ENCODE measurements at places on chromosomes 5 and 9.
A peak's percentile ranks its signal among the peaks of the same experiment; 100 is the strongest.

- DNase-seq = no peak
- peaks cover 14% of the 10 kb centered on the region for H3K36me3 ChIP-seq
- peaks cover 16% of the 10 kb centered on the region for H3K4me1 ChIP-seq
- H3K27me3 ChIP-seq = no peaks in the 10 kb centered on the region
- H3K4me3 ChIP-seq = no peak overlapping the region
Observed at GRCh38 chr9:113932906-113933584, 56.9 kb downstream of the ZNF618 start.

DNA sequence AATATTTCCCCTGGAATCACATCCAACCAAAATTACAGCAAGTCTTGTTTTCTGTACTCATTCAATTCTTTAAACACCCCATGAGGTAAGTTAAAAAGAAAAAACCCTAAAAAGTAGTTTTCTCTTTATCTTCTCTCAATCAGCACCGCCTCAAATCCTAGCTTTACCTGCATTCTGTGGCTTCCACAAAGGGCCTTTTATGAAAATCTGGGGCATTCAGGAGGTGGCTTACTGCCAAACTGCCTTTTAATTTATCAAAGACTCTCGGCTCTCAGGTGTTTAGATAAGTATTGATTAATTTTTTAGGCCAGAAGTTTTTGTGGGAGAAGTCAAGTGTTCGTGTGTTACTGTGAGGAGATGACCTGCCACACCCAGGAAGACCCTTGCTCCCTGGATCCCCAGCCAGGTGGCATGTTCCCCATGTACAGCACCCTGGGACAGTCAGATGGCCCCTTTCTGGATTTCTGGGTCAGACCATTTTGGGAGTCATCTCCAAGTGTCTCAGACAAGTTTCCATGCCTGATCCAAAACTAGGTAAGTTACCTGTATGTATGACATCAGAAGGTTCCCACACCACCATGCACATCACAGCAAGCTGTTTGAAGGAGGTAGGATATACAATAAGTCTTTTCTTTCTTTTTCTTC, 6.2 kb upstream of the TMEM171 start:
- H3K36me3 ChIP-seq = no peaks in the 10 kb centered on the region
- peaks cover 29% of the 10 kb centered on the region for H3K4me1 ChIP-seq
- no peak overlapping the region for H3K4me3 ChIP-seq
- DNase-seq = no peak
- H3K27ac ChIP-seq = peak overlapping the region; percentile 15

GRCh38 chr5:146877178-146877681, 1.3 kb downstream of the PPP2R2B start:
- H3K36me3 ChIP-seq = no peaks in the 10 kb centered on the region
- DNase-seq = no peak
- peaks cover 7% of the 10 kb centered on the region for H3K4me1 ChIP-seq

DNA sequence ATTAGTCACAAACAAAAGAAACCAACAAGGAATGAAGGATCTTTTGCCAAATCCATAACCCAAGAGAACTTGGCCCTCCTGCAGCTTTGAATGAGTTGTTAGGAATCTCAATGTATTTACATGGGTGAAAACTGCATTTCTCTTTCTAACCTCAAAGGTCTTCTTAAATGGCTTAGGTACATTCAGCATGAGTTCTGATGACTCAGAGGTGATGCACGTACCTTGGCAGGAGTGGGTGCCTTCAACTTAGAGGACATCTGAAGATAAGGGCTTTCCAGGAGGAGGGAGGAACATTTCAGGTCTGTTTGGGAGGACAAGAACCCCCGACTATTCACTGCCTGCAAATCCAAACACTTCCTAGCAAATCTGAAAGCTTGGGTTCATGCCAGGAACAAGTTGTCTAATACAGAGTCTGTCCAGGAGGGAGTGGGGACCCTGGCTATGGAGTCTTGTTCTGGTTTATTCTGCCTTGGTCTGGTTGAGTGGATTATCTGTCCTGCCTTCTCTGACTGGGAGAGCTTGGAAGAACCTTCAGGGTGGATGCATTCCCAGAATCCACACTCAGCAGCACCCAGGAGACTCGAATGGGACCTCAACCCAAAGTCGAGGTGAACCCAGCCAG, 65.7 kb downstream of the IRX2 start:
- H3K36me3 ChIP-seq = no peaks in the 10 kb centered on the region
- DNase-seq = no peak
- peaks cover 82% of the 10 kb centered on the region for H3K27me3 ChIP-seq
- no peak overlapping the region for H3K27ac ChIP-seq
- H3K4me3 ChIP-seq = no peak overlapping the region

- H3K27ac ChIP-seq = peak overlapping the region; percentile 60
- no peak overlapping the region for H3K4me3 ChIP-seq
- H3K4me1 ChIP-seq = peaks cover 12% of the 10 kb centered on the region
- no peak for DNase-seq
- peaks cover 9% of the 10 kb centered on the region for H3K36me3 ChIP-seq
Observed at GRCh38 chr5:105504-106070, 13.6 kb downstream of the PLEKHG4B start.

- H3K27ac ChIP-seq = no peak overlapping the region
- no peaks in the 10 kb centered on the region for H3K27me3 ChIP-seq
- no peak for DNase-seq
- H3K4me1 ChIP-seq = peaks cover 2% of the 10 kb centered on the region
- peaks cover 15% of the 10 kb centered on the region for H3K36me3 ChIP-seq
- H3K4me3 ChIP-seq = no peak overlapping the region
Observed at GRCh38 chr5:81506378-81506777, 112.4 kb upstream of the ACOT12 start.

- H3K4me1 ChIP-seq = no peaks in the 10 kb centered on the region
- no peak overlapping the region for H3K4me3 ChIP-seq
- no peaks in the 10 kb centered on the region for H3K27me3 ChIP-seq
- H3K27ac ChIP-seq = no peak overlapping the region
Observed at GRCh38 chr5:68593211-68593671, 377.7 kb downstream of the PIK3R1 start.

GRCh38 chr5:160792732-160793529, 59.1 kb downstream of the ATP10B start:
- H3K4me3 ChIP-seq = no peak overlapping the region
- H3K27me3 ChIP-seq = no peaks in the 10 kb centered on the region
- no peaks in the 10 kb centered on the region for H3K36me3 ChIP-seq

DNA sequence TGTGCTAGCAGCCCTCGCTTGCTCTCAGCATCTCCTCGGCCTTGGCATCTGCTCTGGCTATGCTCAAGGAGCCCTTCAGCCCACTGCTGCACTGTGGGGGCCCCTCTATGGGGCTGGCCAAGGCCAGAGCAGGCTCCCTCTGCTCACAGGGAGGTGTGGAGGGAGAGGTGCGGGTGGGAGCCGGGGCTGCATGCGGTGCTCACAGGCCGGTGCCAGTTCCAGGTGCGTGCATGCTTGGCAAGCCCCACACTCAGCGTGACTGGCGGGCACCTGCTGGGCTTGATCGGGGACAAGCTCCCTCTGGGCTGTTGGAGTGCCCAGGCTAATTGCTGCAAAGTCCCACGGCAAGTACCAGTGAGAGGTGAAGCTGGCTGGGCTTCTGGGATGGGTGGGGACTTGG, 170.5 kb downstream of the TRIM36 start:
- no peak overlapping the region for H3K27ac ChIP-seq
- DNase-seq = no peak
- H3K4me1 ChIP-seq = no peaks in the 10 kb centered on the region
- no peaks in the 10 kb centered on the region for H3K36me3 ChIP-seq

- no peak overlapping the region for H3K27ac ChIP-seq
- H3K4me1 ChIP-seq = peaks cover 8% of the 10 kb centered on the region
- no peaks in the 10 kb centered on the region for H3K36me3 ChIP-seq
Observed at GRCh38 chr5:168227001-168227400, 64.4 kb upstream of the WWC1 start.

DNA sequence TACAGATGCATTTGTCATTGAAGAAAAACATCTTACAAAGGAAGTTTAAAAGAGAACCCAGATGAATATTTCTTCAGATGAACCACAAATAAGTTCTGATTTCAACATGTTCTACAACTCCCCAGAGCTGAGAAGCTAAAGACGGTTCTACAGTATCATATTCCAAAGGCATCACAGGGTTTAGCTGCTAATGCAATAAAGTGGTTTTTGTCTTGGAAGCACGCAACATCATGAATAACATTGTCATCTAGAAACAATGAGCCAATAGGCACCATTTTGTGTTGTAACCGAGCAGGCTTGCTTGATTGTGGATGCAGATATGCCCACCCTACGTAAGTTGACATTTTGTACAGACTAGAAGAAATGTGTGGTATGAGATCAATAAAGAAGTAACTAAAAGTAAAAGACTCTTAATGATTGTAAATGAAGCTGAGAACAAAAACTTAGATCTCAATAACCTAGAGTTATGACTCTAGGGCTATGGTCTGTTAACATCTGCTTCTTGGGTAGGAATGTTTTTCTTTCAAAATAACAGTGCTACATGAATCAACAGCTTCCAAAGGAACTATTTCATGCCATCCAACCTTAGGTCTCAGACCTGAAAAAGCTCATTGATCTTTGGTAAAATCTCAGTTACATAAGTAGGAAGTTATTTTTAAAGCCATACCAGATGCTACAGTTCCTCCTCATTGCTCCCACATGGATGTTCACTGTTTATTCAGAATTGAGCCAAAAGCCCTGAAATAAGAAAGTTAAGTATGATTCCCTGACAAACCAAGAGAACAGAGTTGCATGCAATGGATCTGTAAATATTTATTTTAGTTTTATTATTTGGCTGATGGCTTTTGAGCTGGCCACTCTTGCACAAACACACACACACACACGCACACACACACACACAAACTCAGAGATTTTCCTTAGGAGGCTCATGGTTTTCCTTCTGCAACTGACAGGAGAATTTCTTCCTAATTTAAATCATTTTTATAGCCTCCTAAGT, 118.7 kb upstream of the SLCO6A1 start:
- peaks cover 11% of the 10 kb centered on the region for H3K36me3 ChIP-seq
- no peak overlapping the region for H3K27ac ChIP-seq
- peaks cover 6% of the 10 kb centered on the region for H3K4me1 ChIP-seq
- H3K27me3 ChIP-seq = no peaks in the 10 kb centered on the region
- H3K4me3 ChIP-seq = no peak overlapping the region

DNA sequence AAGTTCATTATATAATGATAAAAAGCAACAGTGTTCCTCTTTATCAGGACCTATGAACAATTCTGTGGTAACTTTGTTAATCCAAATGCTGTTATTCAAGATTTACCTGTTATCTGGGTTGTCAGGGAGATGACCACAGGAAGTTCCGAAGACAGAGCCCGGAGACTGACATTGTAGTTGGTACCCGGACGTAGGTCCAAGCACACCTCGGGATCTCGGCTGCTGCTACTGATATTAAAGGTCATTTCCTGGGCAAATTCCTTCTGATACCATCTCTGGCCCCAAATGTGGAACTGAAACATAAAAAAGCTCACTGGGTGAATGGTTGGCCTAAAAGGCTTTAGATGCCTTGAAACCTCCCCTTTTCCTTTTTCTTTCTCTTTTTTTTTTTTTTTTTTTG, 96.7 kb downstream of the SUSD1 start:
- H3K36me3 ChIP-seq = peaks cover 19% of the 10 kb centered on the region
- no peak overlapping the region for H3K4me3 ChIP-seq
- H3K27me3 ChIP-seq = no peaks in the 10 kb centered on the region
- H3K4me1 ChIP-seq = no peaks in the 10 kb centered on the region
- DNase-seq = no peak

DNA sequence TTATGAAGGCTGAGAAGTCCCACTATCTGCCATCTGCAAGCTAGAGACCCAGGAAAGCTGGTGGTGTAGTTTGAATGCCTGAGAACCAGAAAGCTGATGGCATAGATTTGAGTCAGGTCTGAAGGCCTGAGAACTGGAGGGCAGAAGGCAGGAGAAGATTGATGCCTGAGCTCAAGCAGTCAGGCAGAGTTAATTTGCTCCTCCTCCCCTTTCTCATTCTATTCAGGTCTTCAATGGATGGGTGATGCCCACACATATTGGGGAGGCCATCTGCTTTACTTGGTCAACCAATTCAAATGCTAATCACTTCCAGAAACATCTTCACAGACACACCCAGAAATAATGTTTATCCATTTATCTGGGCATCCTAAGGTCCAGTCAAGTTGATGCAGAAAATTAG, 87.6 kb upstream of the CPLX2 start:
- no peaks in the 10 kb centered on the region for H3K4me1 ChIP-seq
- DNase-seq = no peak
- H3K4me3 ChIP-seq = no peak overlapping the region
- peaks cover 42% of the 10 kb centered on the region for H3K27me3 ChIP-seq

GRCh38 chr5:170357955-170358444, 31.2 kb downstream of the KCNMB1 start:
- H3K4me3 ChIP-seq = no peak overlapping the region
- peaks cover 10% of the 10 kb centered on the region for H3K4me1 ChIP-seq
- no peak for DNase-seq
- H3K27me3 ChIP-seq = peaks cover 46% of the 10 kb centered on the region

GRCh38 chr5:35089334-35090314, 41.9 kb upstream of the AGXT2 start:
- no peaks in the 10 kb centered on the region for H3K36me3 ChIP-seq
- H3K4me3 ChIP-seq = no peak overlapping the region
- H3K27me3 ChIP-seq = no peaks in the 10 kb centered on the region
- DNase-seq = peak; percentile 34
- no peaks in the 10 kb centered on the region for H3K4me1 ChIP-seq

GRCh38 chr5:131710391-131710790, 75.4 kb upstream of the RAPGEF6 start:
- H3K27me3 ChIP-seq = no peaks in the 10 kb centered on the region
- no peak overlapping the region for H3K27ac ChIP-seq
- H3K36me3 ChIP-seq = peaks cover 17% of the 10 kb centered on the region
- no peaks in the 10 kb centered on the region for H3K4me1 ChIP-seq
- DNase-seq = no peak

DNA sequence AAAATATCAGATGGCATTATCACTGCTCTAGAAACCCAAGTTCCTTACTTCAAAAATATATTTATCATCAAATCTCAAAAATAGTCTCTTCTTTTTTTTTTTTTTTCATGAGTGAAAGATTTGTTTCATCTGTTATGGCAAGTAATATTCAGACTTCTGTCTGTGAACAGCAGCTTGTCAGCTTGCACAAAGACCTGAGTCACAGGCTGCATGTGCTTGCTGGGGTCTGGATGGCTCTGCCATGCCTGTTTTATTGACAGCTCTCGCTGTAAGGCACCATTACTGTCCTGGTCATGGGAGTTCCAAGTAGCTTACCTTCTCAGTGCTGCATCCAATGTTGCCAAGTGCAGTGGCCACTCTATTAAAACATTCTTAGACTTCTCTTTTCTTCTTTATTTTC, 456.4 kb downstream of the GADD45G start:
- no peaks in the 10 kb centered on the region for H3K4me1 ChIP-seq
- H3K36me3 ChIP-seq = no peaks in the 10 kb centered on the region
- no peak overlapping the region for H3K27ac ChIP-seq
- no peak overlapping the region for H3K4me3 ChIP-seq

DNA sequence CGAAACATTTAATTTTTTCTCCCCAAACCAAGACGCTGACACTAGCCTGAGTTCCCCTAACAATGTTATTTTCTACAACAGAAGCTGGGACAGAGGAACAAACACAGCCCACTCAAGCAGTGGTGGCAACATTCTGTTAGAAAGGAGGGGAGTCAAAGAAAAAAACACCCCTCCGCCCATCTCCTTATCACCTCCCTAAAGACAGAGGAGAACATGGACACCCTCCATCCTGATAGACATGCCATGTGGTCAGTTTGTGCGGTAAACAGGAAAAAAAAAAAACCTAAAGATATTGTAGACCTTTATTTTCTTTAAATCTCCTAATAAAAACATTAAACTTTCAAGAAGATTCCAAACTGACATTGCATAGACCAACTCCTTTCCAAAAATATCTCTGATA, 2.9 kb upstream of the DPM2 start:
- H3K4me1 ChIP-seq = peaks cover 24% of the 10 kb centered on the region
- H3K4me3 ChIP-seq = peak overlapping the region; percentile 16
- no peaks in the 10 kb centered on the region for H3K27me3 ChIP-seq
- H3K27ac ChIP-seq = no peak overlapping the region
- no peak for DNase-seq
- peaks cover 12% of the 10 kb centered on the region for H3K36me3 ChIP-seq

All from progenitor cell of endocrine pancreas (in vitro differentiated cells).